ENCODE measurements at places on chromosomes 11 and 22.

DNA sequence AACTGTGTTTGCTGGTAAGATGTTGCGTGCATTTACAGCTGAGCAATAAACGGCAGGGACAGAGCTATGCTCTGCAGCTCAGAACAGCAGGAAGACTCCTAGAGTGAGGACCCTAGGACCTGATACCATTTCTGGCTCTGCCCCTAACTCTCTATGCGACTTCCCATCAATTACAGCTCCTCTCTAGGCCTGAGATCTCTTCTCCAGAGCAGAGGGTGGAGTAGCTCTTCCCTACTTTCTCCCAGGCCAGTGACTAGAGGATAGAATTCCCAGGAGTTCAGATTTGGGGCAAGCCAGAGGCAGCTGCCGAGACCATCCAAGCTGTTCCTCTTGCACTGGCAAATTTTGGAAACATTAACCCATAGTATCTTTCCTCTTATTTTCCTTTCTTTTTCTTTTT, 12.8 kb upstream of the SCGB1A1 start:
- DNase-seq, result no peak

DNA sequence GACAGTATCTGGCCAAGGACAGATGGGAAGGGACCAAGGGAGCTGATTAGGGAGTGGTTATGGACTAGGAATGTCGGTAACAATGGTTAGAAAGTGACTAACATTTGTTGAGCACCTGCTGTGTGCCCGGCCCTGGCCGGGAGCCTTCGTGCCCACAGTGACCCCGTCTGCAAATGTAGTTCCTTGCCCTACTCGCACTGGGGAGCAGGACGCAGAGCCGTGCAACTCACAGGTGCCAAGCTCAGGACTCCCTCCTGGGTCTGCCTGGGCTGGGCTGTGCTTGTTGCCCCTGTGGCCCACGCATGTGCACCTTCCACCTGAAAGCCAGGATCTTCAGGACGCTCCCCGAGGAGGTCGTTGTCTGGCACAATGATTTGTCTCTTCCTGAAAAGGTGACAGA, 56.7 kb upstream of the PPP6R3 start:
- no peak for DNase-seq

- DNase-seq, result no peak
These were observed 261.0 kb downstream of the BRD1 start for GRCh38 chr22:49566693-49567092.

GRCh38 chr11:122649116-122649515, 6.4 kb upstream of the UBASH3B start:
- no peak for DNase-seq

DNA sequence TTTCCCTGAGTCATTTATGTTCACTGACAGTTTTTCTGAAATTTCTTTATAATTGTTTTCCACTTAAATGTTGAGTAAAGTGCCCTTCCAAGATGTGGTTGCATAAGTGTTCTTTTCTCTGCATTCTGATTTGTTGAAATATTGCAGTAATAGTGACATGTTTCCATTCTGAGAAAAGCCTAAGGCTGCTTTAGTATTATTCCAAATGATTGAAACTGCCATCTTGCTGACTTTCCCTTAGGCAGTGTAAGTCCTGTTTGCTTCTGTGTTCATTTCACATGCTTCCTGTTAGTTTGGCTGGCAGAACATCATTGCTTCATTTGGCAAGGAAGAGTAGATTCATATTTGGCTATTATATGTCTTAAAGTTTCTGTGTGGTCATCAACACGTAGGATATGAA, 146.5 kb downstream of the ELP4 start:
- DNase-seq, result no peak

GRCh38 chr11:6453152-6453551, 12.4 kb upstream of the HPX start:
- no peak for DNase-seq

DNA sequence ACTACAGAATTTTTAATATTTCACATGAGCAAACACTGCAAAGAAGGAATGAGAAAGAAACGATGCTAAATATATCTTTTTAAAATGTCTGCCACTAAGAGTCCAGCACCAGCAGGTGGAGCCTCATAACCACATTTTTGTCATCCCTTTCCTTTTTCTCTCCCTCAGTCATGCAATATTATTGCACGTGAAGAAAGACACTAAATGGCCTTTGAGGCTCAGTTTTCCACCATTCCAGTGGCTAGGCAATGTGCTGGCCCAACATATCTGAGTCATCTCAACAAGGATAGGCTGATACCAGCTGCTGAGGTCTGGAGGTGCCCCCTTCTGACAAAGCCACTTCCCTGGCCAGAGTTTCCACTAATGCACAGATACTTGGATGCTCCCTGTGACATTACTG, 1.8 kb downstream of the ALKBH8 start:
- DNase-seq, result no peak

DNA sequence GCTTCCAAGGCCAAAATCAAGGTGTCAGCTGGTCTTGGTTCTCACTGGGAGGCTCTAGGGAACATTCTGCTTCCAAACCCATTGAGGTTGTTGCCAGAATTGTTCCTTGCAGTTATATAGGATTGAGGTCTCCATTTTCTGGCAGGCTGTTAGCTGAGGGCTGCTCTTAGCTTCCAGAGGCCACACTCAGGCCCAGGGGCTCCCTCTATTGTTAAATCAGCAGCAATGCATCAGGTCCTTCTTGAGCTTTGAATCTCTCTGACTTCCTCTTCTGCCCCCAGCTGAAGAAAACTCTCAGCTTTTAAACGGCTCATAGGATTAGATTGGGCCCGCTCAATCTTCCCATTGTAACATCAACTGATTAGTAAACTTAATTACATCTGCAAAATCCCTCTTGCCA, 39.3 kb upstream of the BSX start:
- no peak for DNase-seq

DNA sequence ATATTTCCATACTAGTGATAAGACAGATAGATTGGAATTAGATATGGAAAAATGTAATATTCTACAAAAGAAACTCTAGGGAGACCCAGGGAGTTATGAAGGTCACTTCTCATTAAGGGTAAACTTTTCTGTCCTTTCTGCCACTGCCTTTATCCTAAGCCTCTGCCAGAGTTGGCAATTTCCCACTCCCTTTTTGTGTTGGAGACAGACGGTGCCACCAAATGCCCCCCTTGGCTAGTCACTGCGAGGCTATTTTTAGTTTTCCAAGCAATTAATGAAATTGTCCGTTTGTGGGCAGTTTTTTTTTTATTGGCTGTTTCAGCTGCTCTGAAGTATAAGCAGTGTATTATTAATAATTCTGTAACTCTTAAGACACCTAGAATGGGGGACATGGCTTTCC, 67.6 kb upstream of the TENM4 start:
- DNase-seq, result no peak

DNA sequence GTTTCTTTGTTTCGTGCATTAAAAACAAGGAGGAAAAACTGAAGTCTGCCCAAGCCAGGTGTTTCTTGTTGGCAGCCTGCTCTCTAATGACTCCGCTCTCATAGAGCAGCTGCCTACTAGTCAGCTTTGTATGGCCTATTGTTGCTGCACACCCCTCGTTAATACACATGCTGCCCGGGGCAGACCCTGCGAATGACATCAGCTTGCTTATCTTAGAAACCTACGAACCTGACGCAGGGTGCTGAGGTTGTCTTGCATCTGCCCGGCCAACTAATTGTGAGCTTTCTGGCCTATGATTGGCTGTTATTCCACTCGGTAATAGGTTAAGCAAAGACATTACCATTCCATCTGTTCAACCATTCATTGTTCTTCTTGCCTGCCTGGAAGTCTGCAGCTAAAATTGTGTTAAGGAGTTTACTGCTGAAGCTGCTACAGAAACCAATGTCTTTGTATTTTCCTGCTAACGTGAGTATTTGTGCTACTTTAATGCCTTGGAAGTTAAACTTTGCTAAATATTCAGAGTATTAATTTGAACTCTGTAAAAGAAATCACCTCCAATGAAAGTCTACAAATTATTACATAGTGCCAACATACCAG, 37.5 kb downstream of the ZC3H12C start:
- no peak for DNase-seq

DNA sequence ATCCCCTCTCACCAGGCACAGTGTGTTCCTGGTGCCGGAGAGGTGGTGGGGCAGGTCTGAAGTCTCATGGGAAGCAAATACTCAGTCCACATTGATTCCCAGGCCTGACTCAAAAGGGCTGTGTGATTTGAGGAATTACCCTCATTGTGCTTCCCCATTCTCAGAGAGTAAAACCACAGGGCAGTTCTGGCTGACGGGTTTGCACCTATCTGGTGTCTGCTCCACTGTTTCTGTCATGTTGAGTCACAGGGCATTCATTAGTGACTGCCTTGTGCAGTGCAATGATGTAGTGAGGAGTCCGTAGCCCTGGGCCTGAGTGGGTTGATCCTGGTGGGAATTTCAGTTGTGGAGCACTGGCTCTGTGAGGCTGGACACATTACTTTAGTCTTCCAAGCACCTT, 85.2 kb upstream of the ARHGAP20 start:
- no peak for DNase-seq

GRCh38 chr11:130146796-130147195, 12.8 kb upstream of the ST14 start:
- no peak for DNase-seq

GRCh38 chr11:46492532-46492931, 101.0 kb upstream of the CHRM4 start:
- no peak for DNase-seq

DNA sequence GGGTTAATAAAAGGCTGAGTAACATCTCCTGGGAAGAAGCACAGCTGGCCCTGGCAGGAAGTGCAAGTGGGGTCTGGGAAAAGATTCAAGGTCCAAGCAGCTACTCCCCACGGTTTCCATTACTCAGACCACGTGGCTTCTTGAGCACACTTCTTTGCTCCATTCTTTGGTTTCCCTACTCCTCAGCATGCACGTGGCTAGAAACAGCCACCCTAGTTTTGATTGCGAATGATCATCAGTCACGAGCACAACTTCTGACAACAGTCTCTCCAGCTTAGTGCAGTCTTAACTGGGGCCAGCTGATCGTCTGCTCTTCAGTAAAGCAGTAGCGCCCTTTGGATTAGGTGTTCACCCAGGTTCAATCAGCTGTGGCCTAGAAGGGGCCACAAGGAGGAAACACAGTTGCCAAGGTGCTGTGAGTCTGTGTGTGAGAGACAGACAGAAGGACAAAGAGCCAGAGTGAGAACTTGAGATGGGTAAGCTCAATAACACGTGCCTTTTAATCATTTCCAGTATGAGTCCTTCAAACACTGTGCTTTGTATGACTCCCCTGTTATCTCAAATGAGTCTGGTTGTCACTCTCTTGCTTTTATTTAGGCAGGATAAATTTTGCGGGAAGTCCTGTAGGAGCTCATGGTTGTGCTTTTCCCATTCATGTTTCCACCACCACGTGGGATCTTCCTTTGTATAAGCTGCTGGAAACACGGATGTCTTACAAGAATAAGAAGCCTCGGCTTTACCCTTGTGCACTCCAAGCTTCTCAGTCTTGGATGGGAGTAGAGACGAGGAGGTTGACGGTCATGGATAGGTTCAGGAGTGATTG, 901 bp upstream of the PARVA start:
- DNase-seq, result no peak

DNA sequence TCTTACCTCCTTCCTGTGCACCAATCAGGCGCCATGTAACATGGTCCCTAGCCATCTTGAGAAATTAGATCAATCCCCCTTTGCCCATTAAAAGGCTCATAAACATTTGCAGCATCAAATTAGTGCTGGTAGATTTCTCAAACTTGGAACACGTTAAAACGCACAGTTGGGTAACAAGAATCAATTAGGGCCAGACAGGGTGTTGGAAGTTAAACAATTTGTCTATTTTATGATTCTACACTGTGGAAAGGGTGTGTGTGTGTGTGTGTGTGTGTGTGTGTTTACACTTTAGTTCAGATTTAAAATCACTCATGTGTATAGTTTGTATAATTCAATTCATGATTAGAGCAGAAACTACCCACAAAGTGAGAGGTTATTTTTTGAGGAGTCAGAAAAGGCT, 682.0 kb downstream of the OPCML start:
- DNase-seq, result no peak

- no peak for DNase-seq
These were observed at the start of gene PRG2 for GRCh38 chr11:57390535-57390934. Gene PRG2, minus strand, starts transcription at chr11:57390650. Its CDS starts 706 bp downstream, at chr11:57389944.

DNA sequence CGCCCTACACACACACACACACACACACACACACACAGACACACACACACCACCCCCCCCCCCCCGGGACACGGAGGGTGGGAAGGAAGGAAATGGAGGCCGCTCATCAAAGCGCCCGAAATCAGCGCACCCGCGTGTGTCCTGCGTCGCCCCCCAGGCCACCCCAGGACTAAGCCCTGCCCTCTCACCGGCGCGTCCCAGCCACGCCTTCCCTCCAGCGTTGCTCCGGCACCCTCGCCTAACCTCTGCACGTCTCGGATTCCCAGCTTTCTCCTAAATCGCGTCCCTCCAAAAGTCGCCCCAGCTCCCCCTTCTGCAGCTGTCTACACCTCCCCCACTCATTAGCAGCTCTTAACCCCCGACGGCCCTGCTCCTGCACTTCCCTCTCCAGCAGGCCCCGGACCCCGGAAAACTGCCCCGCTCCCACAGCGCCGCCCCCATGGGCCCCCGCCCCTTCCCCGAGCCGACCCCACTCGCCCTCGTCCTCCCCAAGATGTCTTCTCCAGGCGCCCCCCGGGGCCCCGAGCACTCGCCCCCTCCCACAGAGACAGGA, 557 bp downstream of the PACSIN2 start:
- DNase-seq, result no peak

DNA sequence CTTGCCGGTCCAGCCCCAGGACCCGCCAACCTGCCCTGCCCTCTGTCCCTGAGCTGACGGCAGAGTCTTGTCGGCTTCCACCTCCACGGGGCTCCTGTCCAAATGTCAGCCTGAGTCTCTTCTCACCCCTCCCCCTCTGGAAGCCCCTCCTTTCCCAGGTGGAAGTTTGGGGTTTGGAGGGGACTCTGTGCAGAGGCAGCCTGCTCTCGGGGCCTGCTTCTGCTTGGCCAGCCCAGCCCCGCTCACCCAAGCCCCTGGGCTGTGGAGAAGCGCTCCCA, 31.0 kb downstream of the CTTN start:
- no peak for DNase-seq

DNA sequence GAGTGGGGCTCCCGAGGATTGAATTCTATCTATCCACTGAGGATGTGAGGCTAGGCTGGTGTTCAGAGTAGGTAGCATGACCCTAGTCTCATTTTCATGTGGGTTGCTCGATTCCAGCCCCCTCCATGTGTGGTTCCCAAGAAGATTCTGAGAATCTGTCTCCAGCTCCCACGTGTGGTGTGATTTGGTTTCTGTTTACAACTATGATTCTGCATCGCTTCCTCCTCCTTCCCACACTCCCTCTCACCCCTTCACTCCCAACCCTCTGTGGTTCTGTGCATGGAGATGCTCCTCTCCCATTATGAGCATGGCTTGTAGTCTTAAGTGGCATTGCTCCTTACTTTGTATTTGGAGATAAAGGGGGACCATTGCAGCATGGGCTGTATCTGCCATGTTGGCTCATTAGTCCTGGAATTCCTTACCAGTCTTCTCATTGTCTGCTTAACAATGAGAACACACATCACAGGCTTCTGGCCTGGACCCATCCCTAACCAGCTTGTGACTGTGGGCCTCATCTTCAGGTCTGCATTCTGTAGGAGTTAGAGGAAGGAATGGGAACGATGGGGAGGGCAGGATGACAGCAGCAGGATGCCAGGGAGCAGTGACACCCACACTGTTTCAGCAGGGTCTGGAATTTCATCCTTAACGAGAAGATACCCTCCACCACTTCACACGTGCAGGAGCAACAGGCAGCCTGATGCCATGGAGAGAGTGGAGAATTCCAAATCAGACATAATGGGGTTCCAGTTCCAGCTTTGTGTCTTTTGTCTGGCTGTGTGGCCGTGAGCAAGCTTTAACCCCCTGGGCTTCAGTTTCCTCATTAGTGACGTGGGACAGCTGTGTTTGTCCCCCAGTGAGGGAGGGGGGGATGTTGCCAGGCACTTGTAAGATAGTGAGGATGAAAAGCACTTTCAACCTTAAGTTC, 86.0 kb downstream of the CCDC81 start:
- no peak for DNase-seq

- DNase-seq, result no peak
These were observed 14.5 kb downstream of the PCSK7 start for GRCh38 chr11:117217141-117218084.

All from glomerular endothelial cell (primary cell).